ENCODE measurements at places on chromosomes 11 and 22.
A peak's percentile ranks its signal among the peaks of the same experiment; 100 is the strongest.

GRCh38 chr11:113532697-113533424 lies 57.7 kb upstream of the DRD2 start:
- DNase-seq: peak; percentile 33

GRCh38 chr11:109939166-109939810 lies 153.9 kb upstream of the ZC3H12C start:
- no peak for DNase-seq

- peak; percentile 98 for DNase-seq
These were observed at the start of gene MSANTD4 for GRCh38 chr11:106021967-106022794. Gene MSANTD4, minus strand, starts transcription at chr11:106022240. Its CDS starts 11,323 bp downstream, at chr11:106010917.

DNA sequence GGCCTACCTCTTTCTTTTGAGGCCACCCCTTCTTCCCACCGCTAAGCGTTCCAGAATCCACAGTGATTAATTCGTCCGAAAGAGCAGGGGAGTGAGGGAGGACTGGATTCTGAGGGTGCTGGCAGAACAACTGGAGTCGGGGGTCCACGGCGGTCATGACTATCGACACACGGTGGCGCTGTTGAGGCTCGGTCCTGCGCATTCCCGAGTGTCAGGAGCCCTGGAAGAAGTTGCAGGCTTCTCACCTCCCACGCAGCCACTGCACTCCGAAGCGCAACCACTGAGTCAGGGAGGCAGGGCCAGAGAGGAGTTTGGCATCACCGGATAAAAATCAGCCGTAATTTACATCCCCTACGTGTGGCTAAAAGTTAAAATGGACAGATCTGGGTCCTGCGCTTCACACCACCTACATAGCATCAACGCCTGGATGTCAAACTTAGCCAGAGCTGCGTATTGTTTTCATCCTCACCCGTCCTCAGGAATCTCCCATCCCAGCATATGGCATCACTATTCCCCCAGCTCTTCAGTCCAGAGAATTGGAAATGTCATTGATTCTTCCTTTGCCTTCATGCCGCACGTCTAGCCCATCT lies 10.7 kb upstream of the CTSF start:
- peak; percentile 59 for DNase-seq

DNA sequence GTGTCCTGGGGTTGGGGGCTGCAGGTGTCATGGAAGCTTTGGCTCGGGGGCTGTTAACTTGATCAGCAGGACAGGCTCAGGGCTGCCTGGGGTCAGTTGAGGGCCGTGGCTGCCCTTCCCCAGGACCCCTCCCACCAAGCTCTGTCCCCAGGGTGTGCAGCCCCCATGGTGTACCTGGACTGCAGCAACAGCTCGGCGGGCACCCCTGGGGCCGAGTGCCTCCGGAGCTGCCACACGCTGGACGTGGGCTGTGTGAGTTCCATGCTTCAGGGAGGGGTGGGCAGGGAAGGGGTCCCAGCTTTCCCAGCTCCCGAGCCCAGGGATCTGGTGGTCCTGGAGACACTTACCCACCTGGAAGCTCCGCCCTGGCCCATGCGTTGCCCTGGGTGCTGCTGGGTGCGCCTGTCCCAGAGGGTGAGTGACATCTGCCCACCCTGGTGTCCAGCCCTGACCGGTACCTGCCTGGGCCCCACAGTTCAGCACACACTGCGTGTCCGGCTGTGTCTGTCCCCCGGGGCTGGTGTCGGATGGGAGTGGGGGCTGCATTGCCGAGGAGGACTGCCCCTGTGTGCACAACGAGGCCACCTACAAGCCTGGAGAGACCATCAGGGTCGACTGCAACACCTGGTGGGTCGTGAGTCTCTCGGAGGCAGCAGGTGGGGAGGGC lies 11.3 kb downstream of the MUC5B start:
- no peak for DNase-seq

All from CD4-positive, alpha-beta T cell treated with Interleukin-4 for 4 hours (primary cell).